ENCODE measurements at places on chromosomes 16 and 17. TPM values are rescaled to one million over a fixed set of nuclear protein-coding genes. Genes with fewer than 3 reads are reported as not detected.

Gene MEIOB
- not detected for polyA plus RNA-seq

Gene CRYBA1
- not detected for polyA plus RNA-seq

Gene CFAP97D1
- not detected for polyA plus RNA-seq

Gene STX1B
- not detected for polyA plus RNA-seq

Gene COQ7
- 27.7 TPM for polyA plus RNA-seq

Gene ABCA8
- polyA plus RNA-seq, result not detected

DNA sequence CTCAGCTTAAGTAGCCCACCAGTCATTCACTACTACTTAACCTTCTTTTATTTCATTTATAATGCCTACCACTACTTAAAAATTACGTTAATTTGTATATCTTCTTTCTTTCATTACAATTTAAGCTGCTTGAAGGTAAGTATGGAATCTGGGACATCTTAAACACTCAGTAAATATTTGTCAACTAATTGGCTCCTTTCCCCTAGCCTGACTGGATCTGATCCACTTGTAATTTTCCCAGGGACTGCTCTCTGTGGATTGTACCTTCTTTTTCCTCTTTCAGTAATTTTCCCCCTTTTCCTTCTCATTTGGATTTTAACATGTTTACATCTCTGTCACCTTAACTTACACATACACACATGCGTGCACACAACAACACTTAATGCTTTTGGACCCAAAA is 152.4 kb upstream of the RBL2 start:
- peaks cover 7% of the 10 kb centered on the region for H3K36me3 ChIP-seq
- H3K27ac ChIP-seq, result no peak overlapping the region
- H3K4me1 ChIP-seq, result no peaks in the 10 kb centered on the region
- no peak for DNase-seq
- no peaks in the 10 kb centered on the region for H3K27me3 ChIP-seq
- no peak overlapping the region for H3K4me3 ChIP-seq

- no peaks in the 10 kb centered on the region for H3K36me3 ChIP-seq
- H3K4me1 ChIP-seq, result no peaks in the 10 kb centered on the region
- H3K27ac ChIP-seq, result no peak overlapping the region
- no peak overlapping the region for H3K4me3 ChIP-seq
Measured at GRCh38 chr17:72441909-72442308, 321.1 kb downstream of the SOX9 start.

DNA sequence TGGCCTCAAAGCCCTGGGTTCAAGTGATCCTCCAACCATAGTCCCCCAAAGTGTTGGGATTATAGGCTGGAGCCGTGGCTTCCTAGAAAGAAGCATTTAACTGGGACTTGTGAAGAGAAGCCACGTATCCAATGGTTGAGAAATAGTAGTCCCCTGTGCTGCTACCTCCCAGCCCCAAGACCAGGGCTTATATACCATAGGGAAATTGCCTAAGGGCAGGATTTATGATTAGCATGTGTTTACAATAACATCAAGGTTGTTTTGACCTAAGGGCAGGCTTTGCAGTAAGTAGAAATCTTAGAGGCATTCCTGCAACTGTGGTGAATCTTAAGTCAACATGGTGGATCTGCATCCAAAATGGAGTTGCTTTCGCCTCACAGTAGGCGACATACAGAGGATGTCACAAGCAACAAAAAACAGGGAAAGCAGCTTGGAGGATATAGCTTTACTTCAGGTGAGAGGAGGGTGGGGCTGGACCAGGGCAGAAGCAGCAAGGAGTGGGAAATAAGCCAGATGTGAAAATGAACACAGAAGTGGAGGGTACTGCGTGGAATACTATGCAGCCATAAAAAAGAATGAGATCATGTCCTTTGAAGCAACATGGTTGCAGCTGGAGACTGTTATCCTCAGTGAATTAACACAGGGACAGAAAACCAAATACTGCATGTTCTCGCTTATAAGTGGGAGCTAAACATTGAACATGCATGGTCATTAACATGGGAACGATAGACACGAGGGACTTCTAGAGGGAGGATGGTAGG is 18.7 kb upstream of the NSMCE1 start:
- no peaks in the 10 kb centered on the region for H3K36me3 ChIP-seq
- no peaks in the 10 kb centered on the region for H3K27me3 ChIP-seq
- H3K27ac ChIP-seq, result peak overlapping the region; percentile 80
- DNase-seq, result no peak
- peaks cover 54% of the 10 kb centered on the region for H3K4me1 ChIP-seq

DNA sequence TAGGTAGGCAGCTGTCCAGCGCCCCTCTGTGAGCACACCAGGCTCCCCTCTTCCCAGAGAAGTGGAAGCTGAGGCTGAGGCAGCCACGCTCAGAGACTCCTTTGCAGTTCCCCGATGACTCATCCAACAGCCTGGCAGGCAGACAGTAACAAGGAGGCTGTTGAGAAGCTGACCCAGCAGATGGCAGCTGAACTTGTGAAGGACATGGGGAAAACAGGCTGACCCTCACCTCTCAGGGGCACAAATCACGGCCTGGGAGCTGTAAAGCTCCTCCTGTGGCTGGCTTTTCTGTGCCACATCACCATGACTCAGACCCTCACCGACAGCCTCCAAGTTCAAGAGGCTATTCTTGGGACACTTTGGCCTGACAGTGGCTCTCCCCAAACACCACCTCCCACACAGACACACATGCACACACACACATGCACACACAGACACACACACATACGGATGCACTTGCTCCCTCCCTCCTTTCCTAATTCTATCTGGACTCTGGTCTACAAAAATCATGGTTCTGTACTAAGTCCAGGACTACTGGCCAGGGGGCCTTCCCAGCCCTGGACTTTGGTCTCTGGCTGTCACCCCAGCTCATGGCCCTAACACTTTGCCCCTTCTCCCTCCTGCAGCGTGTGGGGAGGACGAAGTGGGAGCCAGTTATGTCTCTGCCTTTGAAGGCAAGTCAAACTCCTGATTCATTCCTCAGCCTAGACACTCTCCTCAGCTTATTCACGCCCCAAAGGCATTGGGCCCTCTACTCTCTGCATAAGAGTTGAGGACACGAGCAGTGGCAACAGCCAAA is 23.2 kb downstream of the MAP3K14 start:
- H3K27me3 ChIP-seq, result no peaks in the 10 kb centered on the region
- DNase-seq, result no peak
- peaks cover 22% of the 10 kb centered on the region for H3K36me3 ChIP-seq
- H3K4me3 ChIP-seq, result no peak overlapping the region

GRCh38 chr16:1324286-1324826 is 9.1 kb upstream of the BAIAP3 start:
- H3K27me3 ChIP-seq, result no peaks in the 10 kb centered on the region
- peaks cover 4% of the 10 kb centered on the region for H3K36me3 ChIP-seq
- no peak for DNase-seq
- H3K4me1 ChIP-seq, result no peaks in the 10 kb centered on the region

- H3K4me1 ChIP-seq, result no peaks in the 10 kb centered on the region
- no peaks in the 10 kb centered on the region for H3K36me3 ChIP-seq
- DNase-seq, result no peak
- H3K27ac ChIP-seq, result no peak overlapping the region
Measured at GRCh38 chr17:13569398-13570123, 32.2 kb downstream of the HS3ST3A1 start.

DNA sequence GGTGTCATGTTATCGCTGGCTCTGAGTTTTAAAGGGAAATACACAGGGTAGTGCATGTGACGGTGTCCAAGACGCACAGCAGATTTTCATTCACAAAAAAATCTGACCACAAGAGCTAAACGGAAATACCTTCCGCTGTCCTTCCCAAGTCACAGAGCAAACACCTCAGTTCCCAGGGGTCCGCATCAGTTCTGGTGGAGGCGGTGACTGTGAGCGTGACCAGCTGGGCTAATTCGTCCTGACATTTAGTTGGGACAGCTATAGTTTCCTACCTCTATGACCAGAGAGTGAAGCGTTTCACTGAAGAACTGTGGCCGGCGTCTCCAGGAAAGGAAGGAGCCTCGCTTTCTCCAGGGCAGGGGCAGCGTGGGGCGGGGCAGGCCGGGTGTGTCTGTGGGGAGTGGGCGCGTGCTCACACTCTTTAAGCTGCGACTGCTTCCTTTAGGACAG is 10.5 kb upstream of the FASN start:
- H3K27me3 ChIP-seq, result no peaks in the 10 kb centered on the region
- H3K4me3 ChIP-seq, result no peak overlapping the region
- H3K4me1 ChIP-seq, result peaks cover 8% of the 10 kb centered on the region

Measured in naive B cell (primary cell).